ENCODE measurements at places on chromosomes 6 and 20.

GRCh38 chr20:8012724-8013123, 6.8 kb downstream of the TMX4 start:
- DNase-seq, result no peak

GRCh38 chr6:133340557-133340956, 99.4 kb downstream of the EYA4 start:
- DNase-seq, result no peak

DNA sequence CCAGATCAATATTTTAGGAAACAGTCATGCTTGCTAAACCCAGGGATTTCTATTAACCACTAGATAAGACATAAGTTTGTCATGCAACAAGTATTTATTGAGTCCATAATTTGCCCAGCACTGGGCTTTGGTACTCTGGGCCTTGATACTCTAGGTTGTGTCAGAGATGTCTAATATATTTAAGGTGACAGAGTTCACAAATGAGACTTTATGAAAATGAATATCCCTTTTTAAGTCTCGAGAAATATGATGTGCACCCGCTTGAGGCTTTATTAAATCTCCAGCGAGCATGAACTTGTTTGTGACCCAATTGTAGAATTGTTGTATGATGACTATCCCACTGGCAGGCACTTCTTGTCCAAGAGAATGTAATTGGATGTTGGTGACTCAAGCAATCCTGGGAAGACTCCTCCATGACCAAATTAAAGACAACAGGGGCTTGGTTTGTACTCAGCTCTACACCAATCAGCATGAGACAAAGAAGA, 109.2 kb downstream of the ESR1 start:
- no peak for DNase-seq

DNA sequence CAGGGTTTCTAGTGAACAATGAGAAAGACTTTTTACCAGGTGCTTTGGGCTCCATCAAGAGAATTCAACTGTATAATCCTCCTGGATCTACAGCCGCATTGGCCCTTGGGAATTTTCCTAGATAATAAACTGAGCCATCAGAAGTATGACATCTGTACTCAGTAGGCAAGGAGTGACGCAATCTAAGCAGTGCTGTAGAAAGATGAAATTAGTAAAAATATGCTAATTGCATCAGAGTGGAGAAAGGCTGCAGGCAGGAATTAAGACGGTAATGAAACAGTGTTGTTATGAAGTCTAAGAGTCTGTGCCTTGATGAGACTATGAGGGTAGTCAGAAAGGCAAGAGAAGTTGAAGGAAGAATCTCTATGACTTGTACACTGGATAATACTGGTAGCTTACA, 507.9 kb upstream of the SOX4 start:
- DNase-seq, result no peak

Data from activated CD4-positive, alpha-beta T cell treated with anti-CD3 and anti-CD28 coated beads for 24 hours (primary cell).